ENCODE measurements at places on chromosomes 16 and 17. TPM values are rescaled to one million over a fixed set of nuclear protein-coding genes. Genes with fewer than 3 reads are reported as not detected.

Gene MRPL10
- total RNA-seq: 68.7 TPM

Gene RDM1
- 12.8 TPM for total RNA-seq

Gene CHST5
- 0.18 TPM for total RNA-seq

Gene TLCD1
- 10.2 TPM for total RNA-seq

Gene DEXI
- 30.2 TPM for total RNA-seq

Gene PGP
- total RNA-seq: 20.9 TPM

Gene NT5C3B
- 52.4 TPM for total RNA-seq

Gene HS3ST2
- total RNA-seq: not detected

Gene SMG6
- total RNA-seq: 40.1 TPM

Gene GAST
- total RNA-seq: not detected

All from activated naive CD4-positive, alpha-beta T cell treated with anti-CD3 and anti-CD28 coated beads, Interleukin-2, amount 50 U/mL, for 72 hours (primary cell).